ENCODE measurements at places on chromosomes 7 and 10.

DNA sequence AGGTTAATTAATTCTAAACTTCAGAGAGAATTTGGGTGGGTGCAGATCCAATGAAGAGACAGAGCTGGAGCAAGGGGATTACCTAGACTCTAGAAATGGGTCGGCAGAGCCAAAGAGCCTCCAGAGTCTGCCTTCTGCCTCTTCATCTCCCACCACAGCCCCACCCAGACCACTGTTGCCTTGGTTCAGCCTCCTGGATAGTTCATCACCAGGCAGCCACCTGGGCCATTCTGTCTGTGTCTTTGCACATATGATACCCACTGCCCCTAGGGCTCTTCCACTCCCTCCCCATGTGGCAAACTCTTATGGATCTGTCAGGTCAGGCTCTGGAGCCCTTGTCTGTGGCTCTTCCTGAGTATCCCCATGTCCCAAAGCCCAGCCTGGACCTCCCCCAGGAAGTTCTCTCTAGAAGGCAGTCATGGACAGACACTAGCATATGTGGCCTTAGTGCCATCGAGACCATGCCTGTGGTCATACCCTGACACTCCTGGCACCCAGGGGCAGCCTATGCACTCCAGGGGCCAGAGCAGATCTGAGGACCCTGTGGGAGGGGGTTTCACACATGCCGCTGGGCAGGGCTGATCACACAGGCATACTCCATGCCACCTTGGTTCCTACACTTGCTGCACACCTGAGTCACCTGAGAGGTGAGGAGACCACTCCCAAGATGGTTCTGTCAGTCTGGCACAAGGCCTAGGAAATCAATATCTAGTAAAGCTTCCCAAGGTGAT is 41.6 kb downstream of the FRMPD2 start:
- no peak for DNase-seq

DNA sequence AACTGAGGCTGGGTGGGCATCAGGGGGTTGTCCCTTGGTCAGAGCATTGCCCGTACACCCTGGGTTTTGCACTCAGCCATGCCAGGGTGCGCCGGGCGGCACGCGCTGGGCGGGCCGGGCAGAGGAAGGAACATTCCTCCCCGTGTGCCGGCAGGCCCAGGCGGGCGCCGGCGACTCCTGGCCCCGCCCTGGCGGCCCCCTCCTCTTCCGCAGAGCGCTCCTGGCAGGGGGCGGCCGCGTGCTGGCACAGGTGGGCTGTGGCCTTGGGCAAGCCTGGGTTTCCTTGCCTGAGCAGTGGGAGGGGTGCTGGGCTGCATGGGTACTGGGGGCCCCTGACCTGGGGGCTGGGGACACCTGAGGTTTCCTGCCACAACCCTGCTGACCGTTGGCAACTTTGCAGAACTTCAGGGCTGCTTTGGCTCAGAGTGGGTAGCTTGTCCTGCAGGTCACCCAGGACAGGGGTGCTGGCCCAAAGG is 3.9 kb downstream of the LFNG start:
- no peak for DNase-seq

- no peak for DNase-seq
Measured at GRCh38 chr7:151806952-151807775, 69.8 kb downstream of the PRKAG2 start.

GRCh38 chr10:80493522-80494051 is 39.5 kb downstream of the TSPAN14 start:
- DNase-seq, result no peak

- DNase-seq, result no peak
Measured at GRCh38 chr10:80709866-80710265, 172.2 kb downstream of the SH2D4B start.

DNA sequence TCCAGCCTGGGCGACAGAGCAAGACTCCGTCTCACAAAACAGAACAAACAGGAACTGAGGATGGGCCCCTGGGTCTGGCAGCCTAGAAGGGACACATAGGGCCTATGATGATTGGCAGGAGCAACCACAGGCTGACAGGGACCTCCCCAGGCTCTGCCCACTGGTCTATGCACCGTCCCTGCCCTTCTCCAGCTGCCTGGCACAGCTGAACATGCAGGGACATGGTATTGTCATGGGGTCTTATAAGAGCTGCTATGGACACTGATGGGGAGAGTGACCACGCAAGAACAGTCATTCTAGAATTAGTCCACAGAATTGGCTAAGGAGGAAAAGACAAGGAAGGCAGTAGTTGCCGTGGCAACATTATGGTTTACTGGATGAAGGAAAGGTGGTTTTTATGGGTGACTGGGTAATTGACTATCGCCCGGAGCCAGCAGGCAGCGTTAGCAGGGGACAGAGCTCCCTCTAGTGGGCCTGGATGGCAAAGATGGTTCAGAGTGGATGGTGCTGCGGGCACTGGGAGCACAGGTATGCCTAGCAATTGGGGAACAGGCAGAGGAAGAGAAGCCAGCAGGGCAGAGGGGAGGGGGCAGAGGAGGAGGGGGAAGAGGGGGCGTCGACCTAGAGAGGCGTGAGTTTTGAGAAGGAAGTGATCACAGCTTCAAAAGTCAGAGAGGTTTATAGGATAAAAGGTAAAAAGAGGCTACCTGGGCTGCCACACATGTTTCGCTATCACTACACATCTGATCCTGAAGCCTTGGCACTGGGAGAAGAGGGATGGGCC is 7.8 kb upstream of the TRIM56 start:
- peak; percentile 76 for DNase-seq

DNA sequence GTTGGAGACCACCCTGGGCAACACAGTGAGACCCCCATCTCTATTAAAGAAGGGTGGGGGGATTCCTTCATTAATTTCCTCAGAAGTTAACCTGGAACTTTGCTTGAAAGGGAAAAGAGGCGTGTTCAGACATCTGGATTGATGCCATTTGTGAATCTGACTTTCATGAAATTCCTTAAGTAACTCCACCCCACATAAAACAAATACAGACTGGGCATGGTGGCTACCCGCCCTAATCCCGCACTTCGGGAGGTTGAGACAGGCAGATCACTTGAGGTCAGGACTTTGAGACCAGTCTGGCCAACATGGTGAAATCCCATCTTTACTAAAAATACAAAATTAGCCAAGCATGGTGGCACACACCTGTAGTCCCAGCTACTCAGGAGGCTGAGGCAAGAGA is 75.0 kb downstream of the EEPD1 start:
- DNase-seq, result no peak

DNA sequence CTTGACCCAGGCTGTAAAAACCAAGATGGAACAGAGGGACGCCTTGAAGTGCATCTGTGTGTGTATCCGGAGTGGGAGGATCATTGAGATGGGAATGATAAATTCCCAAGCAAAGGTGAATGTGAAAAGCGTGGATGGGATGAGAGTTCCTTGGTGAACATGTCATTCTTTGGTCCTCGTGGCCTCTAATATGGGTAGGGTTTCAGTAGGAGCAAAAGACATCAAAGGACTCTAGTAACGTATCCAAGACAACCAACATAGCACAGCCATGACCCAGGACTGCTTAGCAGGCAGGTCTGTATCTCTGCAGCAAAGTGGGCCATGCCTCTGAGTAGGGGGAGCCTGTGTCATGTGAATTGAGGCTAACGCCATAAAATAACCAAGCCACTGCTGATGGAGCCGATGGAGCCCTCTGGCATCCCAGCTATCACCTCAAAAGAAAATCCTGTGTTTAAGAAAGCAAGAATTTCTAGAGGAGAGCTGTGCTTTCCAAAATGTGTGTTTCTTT is 98.6 kb downstream of the CCDC3 start:
- DNase-seq, result no peak

DNA sequence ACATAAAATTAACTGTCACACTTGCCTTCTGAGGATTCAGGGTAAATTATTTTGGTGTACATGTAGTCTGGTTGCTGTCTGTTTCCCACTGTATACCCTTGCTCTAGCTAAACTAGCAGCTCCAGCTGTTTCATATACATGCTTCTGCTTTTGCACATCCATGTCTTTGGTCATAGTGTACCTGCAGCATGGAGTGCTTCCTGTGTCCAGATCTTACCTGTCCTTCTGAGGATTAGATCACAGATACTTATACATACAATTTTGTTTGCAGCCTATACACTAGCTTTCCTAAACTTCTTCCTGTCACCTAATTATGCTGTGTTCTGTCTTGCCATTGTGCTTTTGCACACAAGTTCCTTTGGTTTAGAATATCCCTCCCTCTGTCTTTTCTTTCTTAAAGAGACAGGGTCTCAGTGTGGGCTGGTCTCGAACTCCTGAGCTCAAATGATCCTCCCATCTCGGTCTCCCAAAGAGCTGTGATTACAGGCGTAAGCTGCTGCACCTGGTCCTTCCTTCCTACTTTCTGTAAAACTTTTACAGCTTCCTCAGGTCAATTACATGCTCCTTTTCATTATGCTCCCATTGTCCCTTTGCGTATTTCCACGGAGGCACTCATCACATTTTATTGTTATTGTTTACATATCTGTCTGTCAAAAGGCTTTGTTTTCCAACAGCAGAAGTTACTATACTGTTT is 33.8 kb downstream of the TPST1 start:
- no peak for DNase-seq
